Inflammatory macrophage treated with lipopolysaccharide for 1 hour (primary cell): ENCODE measurements at places on chromosomes 11 and 22.

DNA sequence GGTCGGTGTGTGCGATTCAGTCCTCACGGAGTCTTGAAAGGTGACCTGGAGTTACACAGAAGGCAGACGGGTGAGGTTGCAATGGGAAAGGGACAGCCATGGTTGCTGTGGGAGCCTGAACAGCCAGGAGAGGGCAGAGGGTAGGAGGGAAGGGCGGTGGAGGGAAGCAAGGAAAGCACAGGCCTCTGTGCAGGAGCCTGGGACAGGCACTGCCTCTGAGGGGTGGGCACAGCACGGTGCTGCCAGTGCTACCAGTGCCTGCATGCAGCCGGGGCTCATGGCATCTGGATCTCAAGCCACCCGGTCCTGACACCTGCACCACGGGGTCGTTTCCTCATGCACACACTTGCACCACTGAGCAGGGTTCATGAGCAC lies 401.0 kb downstream of the TBC1D22A start:
- no peak for DNase-seq

GRCh38 chr11:72780296-72781062 lies 13.4 kb downstream of the STARD10 start:
- no peak for DNase-seq

GRCh38 chr22:36331306-36331911 lies 56.4 kb downstream of the MYH9 start:
- DNase-seq = peak; percentile 84

DNA sequence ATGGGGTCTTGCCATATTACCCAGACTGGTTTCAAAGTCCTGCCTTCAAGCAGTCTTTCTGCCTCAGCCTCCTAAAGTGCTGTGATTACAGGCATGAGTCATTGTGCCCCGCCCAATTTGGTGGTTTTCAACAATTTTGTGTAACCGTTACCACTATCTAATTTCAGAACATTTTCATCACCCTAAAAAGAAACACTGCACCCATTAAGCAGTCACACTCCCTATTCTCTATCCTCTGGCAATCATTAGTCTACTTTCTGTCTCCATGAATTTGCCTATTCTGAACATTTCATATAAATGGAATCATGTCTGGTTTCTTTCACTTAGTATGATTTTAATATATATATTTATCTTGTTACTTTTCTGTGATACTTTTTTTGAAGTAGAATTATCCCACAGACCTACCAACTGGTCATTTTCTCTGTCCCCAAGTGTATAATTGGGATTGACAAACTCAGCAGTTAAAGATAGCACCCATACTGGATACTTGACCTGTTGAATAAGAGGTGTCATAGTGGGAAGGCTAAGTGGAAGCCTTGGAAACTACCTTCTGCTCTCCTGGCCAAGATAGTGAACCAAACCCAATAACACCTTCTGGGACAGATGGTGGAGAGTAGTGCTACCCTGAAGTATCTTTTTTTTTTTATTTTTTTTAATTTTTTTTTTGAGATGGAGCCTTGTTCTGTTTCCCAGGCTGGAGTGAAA lies 64.8 kb downstream of the STIM1 start:
- peak; percentile 83 for DNase-seq

DNA sequence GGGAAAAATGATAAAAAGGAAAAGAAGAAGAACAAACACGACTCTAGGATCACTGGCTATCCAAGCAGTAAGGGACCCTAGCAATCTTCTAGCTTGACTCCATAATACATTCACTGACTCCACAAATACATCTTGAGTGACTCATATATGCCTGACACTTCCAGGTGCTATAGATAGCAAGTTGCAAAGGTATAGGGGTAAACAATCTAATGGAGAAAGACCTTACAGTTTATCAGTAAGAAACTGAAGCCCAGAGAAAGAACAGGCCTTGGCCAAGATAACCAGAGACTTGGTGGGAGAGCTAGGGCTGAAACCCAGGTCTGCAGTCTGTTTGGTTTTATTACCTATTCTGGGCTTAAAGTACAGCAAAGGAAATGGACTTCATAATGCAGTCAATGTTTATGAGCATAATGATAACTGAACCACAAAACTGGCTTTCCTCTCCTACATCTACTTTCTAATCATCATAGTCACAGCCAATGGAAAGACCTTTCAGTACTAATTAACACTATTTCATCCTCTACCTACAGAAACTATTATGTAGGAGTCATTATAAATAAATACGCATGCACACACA lies 19.7 kb upstream of the SLC5A1 start:
- no peak for DNase-seq

DNA sequence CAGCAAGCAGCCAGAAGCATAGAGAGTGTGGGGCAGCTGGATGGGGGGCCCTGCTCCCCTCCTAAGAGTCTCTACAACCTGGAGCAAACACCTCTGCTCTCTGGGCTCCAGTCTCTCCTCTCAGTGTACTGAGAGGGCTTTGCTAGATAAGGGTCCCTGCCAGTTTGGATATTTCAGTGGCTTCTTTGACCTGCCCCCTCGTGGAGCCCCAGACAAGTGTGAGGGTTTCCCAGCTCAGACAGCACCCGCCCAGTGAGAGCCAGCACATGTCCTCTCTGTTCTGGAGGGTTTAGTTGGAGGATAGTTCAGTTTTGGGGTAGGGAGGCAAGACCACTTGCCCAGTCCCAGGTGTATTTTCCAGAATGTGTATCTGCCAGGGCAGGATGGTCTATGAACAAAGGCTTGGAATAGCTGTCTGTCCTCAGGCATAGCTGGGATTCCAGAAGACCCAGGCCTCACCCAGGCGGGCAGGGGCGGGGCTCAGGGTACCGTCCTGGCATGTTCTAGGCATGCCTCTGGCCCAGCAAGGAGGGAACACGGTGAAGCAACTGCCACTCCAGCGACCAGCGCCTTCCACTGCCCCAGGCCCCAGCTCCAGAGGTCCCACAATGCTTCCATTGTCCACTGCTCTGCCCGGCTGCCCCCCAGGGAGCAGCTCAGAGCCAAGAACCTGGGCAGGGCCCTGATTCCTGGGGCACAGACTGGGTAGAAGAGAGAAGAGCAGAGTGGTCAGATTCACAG lies 7.5 kb upstream of the MICALL1 start:
- no peak for DNase-seq
